NCI-H1930 (cell line): ENCODE measurements at places on chromosomes 7 and 10.

- DNase-seq = no peak
Observed at GRCh38 chr7:40204581-40204980, 69.8 kb downstream of the SUGCT start.

DNA sequence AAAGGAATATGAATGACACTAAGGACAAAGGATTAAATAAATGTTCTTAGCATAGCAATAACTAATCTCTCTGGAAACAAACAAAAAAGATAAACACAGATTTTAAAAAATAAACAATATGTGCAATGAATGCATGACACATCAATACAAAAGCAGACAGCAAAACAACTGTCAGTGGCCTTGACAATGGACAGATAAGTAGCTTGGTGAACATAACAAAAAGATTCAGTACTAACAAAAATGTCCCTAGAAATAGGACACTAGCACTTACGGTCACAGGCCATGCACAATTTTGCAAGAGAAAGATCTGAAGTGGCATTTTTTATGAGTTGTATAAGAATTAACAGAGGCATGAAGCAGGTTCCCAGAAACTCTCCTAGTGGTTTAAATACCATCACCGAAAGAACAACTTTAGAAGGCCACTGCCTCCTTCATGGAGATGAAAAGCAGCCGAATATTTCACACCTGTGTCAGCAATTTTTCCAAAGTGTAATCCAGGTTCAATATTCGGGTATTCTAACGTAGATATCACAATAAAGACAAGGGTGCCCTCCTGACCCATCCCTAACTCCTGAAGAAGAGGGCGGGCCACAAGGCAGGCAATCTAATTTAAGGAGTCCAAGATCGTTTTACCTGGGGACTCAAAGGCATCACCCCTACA, 231.3 kb upstream of the MKLN1 start:
- DNase-seq = no peak

DNA sequence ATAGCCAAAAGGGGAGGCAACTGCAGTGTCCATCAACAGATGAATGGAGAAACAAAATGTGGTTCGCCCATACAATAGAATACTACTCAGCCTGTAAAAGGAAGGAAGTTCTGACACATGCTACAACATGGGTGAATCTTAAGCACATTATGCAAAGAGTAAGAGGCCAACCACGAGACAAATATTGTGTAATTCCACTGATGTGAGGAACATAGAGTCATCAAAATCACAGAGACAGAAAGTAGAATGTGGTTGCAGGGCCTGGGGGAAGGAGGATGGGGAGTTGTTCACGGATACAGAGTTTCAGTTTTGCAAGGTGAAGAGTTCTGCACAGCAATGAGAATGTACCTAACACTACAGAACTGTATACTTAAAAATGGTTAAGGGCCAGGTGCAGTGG, 13.7 kb upstream of the C10orf71 start:
- no peak for DNase-seq

DNA sequence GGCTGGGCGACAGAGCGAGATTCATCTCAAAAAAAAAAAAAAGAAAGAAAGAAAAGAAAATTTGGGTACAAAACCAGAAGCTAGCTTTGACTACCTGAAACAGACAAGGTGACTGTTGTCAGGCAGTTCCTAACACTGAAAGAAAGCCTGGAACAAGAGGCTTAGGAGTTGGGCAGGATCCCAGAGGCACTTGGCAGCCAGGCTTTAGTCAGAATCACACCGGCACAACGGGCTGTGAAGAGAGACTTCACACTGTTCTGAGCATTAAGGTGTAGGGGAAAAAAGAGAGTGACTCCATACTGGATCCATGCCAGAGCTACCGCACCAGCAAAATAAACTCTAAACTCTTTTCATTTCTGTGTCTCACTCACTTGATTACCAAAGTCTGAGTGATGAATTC, 130.8 kb downstream of the ZNF467 start:
- DNase-seq = no peak

GRCh38 chr10:5975641-5976473, 1.5 kb downstream of the IL15RA start:
- DNase-seq = no peak

DNA sequence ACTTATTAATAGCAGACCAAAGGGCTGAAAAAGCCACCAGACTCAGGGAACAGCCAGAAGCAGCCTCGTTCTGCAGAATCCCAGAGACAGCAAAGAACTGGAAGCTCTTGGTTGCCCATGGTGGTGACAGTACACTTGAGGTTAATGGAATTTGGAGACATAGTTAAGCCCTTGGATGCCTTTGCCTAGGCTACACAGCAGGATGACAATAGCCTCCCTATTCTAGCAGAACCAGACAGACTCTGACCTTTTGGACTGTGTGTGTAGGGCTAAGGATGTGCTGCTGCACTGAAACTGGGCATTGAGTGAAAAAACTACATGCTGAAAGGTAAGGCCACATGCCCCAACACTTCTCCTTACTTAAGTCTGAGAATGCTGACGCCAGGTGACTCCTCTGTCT, 22.7 kb downstream of the OTUD1 start:
- DNase-seq = no peak

- no peak for DNase-seq
Observed at GRCh38 chr7:17207220-17207619, 91.2 kb upstream of the AHR start.

DNA sequence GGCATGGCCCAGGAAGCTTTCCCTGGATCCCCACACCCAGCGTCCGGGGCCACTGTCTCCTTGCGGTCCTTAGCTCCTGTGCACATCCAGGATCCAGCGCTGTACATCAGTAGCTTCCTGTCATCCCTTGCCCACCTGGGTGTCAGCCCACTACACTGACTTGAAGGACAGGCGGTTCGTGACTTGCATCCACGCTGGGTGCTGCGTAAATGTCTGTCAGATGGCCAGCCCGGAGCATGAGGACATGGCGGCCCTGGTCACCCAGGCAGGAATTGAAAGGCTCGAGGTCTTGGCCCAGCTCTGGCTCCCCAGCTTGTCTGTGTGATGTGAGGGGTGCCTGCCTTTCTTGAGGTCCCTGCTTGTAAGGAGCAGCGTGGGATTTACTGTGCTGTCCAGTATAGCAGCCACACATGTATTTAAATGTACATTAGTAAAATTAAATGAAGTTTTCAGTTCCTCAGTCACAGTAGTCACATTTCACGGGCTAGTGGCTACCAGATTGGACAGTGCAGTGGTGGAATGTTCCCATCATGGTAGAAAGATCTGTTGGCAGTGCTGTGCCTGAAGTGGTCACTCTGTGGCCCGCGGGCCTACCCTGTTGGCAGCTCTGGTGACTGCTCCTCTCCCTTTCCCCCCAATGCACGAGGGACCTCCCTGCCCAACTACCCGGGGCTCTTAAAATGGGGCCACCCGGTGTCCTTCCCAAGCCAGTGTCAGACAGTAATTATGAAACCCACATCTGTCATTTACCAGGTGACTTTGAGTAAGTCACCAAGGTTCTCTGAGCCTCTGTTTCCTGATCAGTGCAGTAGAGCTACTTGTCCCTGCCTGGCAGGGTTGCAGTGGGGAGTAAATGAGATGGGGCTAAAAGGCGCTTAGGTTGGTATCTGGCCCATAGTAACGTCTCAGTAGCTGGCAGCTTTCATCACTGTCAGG, 97.8 kb upstream of the PPIF start:
- no peak for DNase-seq

GRCh38 chr10:24331457-24331856, 122.5 kb downstream of the KIAA1217 start:
- no peak for DNase-seq

- DNase-seq = no peak
Observed at GRCh38 chr10:74786126-74786525, 40.3 kb upstream of the KAT6B start.

DNA sequence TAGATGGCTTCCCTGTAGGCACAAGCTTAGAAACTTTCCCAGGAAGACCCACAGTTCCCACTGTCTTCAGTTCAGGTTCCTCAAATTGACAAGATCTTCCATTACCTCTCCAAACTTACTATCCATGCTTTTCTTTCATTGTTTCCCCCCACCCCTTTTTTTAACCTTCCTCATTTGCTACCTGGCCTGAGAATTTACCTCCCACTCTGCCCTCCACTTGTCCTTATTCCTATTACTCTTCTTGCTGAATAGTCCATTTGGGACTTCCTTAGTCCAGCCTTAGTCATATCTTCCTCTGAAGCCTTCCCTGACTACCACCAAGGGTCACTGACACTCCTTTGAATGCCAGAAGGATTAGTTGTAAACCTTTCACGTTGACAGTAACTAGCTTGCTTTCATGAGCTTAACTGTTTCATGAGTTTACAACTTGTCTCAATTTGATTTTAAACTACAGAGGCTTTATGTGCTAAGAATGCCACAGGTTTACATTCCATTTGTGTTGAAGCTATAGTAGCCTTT, 1.2 kb upstream of the CALU start:
- DNase-seq = no peak

DNA sequence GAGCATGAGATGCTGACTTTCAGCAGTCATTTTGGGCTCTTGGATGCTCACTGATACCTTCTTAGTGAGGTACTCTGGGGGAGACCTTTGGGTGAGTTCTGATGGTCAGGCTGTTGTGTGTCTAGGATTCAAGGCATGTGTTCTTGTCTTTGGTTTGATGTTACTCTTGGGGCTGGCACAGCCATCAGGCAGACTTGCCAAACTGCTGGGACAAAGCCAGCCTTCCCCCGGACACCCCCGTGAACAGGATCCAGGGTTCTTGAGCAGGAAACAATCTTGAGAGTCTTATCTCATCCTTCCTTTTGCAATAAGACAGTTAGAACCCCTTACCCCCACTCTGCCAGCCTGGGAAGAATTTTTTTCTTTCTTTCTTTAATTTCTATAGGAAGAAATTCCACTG, 42.2 kb downstream of the SUFU start:
- no peak for DNase-seq

- DNase-seq = no peak
Observed at GRCh38 chr10:102515724-102516123, 12.0 kb downstream of the SUFU start.

DNA sequence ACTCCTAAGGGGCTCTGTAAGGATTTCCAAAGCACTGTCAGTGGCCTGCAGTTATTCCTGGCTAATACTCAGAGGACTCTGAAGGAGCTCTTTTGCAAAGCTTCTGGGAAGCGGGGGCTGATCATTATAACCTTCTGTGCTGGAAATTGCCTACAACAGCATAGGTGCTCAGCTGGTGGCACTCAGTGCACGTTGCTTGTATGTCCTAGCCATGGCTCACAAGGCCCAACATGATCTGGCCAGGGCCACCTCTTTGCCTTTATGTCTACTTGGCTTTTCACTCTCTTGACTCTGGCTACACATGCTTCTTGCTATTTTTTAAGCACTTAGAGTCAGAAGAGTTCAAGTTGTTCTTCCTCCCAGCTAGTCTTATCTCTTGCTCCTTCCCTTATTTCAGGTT, 17.5 kb downstream of the LAMB4 start:
- no peak for DNase-seq

GRCh38 chr10:69644658-69645295, 14.7 kb downstream of the FAM241B start:
- peak; percentile 3 for DNase-seq

DNA sequence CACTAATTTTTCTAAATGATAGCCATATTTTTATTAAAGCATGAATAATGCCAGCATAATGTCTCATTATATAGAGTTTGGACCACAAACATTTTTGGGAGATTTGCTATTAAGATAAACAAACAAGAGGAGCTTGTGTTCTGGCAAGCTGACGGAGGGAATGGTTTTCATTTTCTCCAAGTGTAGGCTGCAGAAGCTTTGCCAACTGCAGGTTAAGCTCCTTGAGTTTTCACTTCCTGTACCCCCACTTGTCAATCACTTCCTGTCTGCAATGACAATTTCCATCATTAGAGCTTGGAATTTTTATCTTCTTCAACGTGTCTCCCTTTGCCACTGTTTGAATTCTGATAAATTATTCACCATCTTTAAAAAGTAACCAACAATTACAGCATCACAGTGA, 13.4 kb downstream of the EBF3 start:
- no peak for DNase-seq
